ENCODE measurements at places on chromosomes 2 and 18.

GRCh38 chr2:120856421-120856862 is 120.8 kb downstream of the GLI2 start:
- no peak for DNase-seq

DNA sequence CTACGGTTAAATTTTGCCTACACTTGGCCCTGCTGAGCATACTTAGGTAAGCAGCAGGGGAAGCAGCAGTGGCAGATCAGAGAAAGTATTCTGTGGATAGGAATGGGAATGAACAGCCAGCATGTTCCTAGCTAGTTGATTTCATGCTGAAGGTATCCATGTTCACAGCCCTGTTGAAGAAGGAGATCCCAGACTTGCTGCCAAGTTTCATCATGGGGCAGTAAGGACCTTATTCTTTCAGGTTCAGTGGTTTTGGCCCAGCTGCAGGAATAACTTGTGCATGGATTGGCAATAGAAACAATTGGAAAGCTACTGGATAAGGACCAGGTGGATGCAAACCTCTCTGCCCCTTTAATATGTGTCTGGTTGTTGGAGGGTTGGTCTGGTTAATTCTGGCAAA is 98.2 kb upstream of the TMEM178A start:
- no peak for DNase-seq

DNA sequence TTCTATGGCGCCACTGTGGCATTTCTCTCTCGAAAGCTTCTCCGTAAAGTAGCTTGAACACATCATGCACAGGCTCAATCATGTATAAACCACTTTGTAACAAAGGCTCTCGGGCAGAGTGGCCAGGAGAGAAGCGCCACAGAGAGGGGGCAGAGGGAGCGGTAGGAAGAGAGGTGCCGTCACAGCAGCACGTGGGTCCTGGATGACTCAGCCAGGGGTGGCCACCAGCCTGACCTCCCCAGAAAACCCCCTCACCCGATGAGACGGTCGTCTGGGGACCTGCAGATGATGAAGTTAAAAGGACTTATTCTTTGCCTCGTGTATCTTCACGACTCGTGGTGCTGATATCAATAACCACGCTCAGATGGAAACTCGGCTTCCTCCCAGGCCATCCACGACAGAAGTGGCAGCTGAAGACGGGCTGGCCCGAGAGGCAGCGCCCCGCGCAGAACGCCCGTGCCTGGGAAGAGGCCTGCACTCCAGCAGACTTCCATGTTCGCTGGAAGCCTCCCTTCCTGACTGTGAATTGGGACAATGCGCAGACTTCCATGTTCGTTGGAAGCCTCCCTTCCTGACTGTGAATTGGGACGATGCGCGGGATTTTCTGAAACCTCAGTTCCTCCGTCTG is 46.4 kb upstream of the MTCL1 start:
- DNase-seq: no peak

DNA sequence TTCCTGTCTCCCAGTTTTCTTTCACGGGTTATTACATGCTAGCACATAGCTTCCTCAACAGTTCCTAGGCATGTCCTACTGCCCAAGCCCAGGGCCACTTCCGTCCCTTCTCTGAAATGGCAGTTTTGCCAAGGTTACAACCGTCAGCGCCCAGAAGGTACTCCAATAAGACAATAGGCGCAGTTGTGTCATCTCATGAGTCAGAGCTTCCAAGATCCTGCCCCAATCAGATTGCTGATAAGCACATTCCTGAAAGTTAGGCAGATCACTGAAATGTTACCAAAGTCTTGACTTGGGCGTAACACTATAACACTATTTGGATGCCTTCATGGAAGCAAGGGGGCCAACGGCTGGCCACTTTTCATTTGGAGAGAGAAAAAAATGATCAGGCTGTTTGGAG is 34.2 kb downstream of the GKN2 start:
- no peak for DNase-seq

- no peak for DNase-seq
Measured at GRCh38 chr2:11705063-11705462, 35.1 kb upstream of the NTSR2 start.

Measured in NCI-H2171 treated with DMSO at 0.1 percent for 48 hours (cell line).